ENCODE measurements at places on chromosomes 1 and 21.

DNA sequence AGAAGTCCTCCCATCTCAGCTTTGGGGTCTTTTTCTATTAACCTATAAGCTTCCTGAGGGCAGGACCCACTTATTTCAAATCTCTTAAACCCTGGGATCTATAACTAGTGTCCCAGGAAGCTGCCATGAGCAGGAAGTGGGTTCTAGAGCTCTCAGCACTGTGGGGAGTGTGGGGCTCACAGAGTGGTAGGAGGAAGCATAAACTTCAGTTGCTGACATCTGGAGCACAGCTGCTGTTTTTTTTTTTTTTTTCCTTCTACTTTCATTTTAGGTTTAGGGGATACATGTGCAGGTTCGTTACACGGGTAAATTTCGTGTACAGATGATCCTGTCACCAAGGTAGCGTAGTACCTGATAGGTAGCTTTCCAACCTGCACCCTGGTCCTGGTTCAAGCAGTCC is 59.3 kb downstream of the AK4 start:
- no peak for DNase-seq

- DNase-seq = no peak
Observed at GRCh38 chr21:29130270-29130969, at the start of gene MAP3K7CL. Gene MAP3K7CL, plus strand, starts transcription at chr21:29130644. Its CDS starts 2,701 bp downstream, at chr21:29133345.

- DNase-seq = no peak
Observed at GRCh38 chr21:33388188-33388587, 15.0 kb upstream of the IFNGR2 start.

- DNase-seq = no peak
Observed at GRCh38 chr1:86582161-86582560, 35.3 kb downstream of the CLCA4 start.

DNA sequence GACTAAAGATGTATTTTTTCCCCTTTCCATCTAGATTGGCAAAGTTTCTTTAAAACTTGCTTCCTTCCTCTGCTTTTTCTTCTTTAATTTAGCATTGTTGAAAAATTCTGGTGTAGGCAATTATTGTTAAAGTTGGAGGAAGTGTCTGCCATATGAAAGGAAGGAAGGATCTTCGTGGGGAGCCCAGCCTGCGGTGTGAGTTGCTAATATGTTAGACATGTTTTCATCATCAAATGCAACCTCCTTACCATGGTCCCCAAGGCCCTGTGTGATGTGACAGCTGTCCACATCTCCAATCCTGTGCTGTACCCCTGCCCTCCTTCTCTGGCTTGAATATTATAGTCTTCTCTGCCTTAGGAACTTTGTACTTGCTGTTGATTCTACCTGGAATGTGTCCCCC is 81.0 kb upstream of the ZBTB18 start:
- DNase-seq = no peak

DNA sequence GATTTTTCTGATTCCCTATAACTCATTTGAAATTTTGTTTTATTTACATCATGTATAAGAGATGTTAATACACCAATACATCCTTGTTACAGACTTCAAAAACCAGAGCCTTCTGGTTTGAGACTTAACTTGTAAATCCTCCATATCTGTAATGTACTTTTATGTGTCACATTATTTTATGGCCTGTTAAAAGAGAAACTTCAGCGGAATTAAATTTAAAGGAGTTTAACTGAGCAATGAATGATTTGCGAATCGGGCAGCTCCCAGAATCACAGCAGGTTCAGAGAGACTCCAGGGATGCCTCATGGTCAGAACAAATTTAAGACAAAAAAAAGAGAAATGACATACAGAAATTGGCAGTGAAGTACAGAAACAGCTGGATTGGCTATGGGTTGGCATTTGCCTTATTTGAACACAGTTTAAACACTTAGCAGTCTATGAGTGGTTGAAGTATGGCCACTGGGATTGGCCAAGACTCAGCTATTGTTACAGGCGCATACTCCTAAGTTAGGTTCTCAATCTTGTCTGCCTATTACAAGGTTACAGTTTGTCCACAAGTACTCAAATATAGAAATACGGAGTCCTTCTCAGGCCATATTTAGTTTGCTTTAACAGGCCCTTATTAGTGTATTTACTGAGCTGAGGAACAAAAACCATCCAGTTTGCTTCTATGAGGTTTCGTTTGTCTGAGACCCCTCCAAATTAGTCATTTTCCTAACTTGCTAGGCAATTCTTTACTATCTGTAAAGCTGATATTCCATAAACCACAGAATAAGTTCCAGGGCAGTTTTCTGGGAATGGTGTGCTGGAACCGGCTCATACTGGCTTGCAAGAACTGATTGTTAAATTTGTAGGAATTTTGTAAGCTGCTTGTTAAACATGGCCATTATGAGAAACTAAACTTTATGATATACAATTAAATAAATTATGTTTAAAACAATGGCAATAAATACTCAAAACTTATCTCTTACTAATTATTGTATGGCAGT is 56.2 kb upstream of the WDR26 start:
- DNase-seq = no peak

DNA sequence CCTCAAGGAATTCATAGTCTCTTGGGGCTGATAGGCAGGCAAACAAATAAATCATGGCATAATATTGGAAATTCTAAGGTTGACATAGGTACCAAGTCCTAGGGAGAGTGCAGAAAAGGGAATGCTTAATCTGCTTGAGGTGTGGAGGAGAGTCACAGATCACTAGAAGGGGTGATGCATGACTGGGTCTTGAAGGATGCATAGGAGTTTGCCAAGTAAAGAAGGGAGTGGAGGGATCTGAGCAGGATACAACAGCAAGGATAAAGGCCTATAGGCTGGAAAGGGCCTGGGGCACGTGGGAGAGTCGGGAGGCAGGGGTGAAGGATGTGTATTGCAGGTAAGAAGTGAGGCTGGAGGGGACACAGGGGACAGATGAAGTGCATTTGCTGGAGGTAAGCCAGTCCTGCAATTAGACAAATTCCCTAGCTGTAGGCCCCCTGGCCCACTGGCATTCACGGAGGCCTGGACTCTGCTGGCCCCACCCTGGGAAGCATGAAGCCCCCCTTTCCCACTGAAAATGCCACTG is 15.9 kb downstream of the IGSF21 start:
- no peak for DNase-seq

- no peak for DNase-seq
Observed at GRCh38 chr1:38152351-38153065, 105.9 kb upstream of the POU3F1 start.

DNA sequence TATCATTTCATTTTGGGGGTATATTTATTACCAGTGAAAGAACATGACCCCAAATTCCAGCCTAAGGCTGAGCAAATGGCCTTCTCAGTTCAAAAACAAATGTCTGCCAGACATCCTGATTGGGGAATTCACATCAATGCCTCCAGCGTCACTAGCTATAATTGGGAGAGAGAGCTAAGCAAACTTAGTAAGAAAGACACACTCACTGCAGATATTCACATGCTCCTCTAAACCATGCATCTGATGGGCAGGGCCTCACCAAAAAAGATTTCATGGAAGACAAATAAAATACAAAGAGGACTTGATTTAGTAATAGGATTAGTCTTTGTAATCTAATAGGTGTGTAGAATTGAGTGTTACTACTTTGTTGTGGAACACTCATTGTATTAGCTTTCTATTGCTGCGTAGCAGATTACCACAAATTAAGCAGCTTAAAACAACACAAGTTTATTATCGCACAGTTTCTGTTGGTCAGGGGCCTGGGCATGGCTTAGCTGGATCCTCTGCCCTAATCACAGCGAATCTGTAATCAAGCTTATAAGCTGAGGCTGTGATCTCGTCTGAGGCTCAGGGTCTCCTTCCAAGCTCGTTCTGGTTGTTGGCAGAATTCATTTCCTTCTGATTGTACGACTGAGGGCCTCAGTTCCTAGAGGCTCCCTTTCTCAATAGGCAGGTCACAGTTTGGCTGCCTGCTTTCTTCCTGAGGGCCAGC is 243.0 kb downstream of the PBX1 start:
- DNase-seq = no peak

DNA sequence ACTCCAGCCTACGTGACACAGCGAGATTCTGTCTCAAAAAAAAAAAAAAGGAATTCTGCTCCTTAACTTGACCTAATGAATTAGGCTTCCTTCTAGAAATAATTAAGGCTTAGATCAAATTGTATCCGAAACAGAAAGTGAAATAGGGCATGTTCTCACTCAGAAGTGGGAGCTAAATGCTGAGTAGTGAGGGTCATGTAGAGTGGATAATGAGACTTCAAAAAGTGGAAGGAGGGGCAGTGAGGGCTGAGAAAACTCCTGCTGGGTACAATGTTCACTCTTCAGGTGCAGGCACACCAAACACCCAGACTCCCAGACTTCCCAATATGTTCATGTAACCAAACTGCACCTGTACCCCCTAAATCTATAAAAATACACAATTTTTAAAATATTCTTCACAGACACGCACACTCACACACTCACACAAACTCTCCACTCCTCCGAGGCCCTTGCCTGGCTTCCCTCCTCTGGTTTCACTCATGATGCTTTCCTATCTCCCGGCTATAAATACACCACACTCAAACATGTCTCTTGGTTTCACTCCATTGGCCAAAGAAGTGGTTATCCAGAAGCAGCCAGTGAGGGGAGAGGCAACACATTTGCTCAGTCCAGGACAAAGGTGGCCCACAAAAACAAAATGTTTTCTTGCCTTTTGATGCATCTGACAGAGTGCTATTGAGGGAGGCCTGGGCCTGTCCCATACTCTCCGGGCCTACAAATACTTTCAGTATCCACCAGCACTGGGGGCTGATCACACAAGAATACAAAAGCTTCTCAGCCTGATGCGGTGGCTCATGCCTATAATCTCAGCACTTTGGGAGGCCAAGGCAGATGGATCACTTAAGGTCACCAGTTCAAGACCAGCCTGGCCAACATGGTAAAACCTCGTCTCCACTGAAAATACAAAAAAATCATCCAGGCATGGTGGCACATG is 249.2 kb downstream of the TOMM20 start:
- DNase-seq = no peak

- no peak for DNase-seq
Observed at GRCh38 chr1:54834007-54834541, 33.0 kb upstream of the TTC22 start.

DNA sequence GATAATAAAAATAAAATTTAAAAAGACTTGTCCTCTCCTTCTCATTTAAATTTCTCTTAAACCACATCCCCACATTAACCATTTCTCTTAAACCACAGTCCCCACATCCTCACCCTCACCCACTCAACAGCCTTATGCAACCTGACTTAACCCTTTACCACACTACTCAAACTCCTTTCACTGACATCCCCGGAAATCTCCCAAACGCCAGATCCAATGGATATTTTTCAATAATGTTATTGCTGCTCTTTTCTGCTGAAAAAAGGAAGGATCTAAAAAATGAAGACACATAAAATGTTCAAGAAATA is 54.2 kb upstream of the EEIG2 start:
- no peak for DNase-seq

GRCh38 chr1:173057984-173058383 is 7.2 kb upstream of the TNFSF18 start:
- DNase-seq = no peak

DNA sequence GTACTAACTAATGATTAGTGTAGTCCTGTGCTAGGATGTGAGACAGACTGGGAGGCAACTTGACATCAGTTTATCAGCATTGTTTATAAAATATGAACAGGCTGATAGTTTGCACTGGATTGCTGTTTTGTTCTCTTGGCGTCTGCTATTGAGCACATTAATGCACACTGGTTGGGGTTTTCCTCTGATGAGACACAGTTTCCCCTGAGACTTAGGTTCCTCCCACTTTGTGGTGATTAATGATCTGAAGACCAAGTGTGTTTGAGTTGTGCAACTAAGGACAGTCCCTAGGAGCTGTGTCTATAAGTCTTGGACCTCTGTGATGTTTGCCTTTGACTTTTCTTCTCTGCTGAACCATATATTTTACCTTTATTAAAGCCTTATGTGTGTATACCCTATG is 1015.4 kb downstream of the AMY1C start:
- DNase-seq = no peak

DNA sequence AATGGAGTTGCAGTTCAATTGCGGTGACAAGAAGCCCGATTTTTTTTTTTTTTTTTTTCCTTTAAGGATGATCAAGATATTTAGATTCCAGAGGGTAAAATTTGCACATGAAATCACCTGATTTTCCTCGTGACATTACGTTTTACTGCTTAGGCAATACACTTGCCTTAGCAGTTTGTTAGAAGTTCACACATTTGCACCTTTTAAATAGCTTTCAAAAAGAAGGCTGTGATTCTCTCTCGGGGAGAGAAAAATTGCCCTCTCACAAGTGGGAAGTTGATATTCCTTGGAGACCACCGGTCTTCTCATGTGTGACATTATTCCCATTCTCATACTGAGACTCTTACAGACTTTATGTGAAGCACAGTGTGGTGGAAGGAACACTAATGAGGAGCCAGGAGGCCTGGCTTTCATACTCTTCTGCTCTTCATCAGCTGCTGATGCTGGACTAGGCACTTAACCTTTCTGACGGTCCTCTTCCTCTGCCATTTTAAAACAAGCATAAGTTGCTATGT is 69.8 kb upstream of the HSPA13 start:
- no peak for DNase-seq

GRCh38 chr1:175803413-175803812 is 60.0 kb upstream of the TNR start:
- no peak for DNase-seq

GRCh38 chr1:76477156-76477555 is 390.1 kb upstream of the ST6GALNAC5 start:
- no peak for DNase-seq

DNA sequence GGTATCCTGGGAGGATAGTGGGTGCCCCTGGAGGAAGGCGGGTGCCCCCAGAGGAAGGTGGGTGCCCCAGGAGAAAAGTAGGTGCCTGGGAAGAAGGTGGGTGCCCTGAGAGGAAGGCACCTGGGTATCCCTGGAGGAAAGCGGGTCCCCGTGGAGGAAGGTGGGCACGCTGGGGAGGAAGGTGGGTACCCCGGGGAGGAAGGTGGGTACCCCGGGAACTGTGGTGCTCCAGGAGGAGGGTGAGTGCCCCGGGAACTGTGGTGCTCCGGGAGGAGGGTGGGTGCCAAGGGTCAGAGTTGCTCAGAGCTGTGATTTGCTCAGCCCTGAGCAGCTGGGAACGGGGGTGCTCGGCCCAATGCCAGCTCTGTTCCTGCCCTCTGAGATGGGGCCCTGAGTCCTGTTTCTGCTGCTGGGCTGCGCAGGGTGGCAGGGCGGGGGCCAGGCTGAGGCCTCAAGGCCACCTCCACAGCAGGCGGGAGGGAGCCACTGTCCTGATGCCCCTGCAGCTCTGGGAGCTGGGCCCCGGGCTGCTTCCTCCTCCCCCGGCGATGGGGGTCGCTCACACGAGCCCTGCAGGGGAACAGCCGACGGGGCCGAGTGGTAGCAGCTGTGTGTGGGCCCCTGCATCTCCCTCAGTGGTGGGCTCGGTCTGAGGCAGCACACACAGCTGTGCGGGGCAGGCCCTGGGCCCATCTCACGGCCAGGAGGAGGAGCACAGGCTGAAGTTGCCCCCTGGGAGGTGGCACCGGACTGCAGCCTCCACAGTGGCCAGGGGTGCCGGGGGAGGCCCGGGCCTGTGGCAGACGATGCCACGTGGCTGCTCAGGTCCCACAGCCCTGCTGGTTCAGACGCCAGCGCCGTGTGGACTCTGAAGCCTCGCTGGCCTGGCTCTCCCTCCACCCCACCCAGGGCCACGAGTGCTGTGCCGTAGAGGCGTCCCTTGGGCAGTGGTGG is 57.4 kb downstream of the SLX9 start:
- DNase-seq = no peak

- no peak for DNase-seq
Observed at GRCh38 chr1:58586271-58586670, 9.2 kb upstream of the TACSTD2 start.
